ENCODE measurements at places on chromosomes 6 and 20.

GRCh38 chr6:155418017-155418761 lies 37.5 kb downstream of the NOX3 start:
- H3K27ac ChIP-seq = no peak overlapping the region
- no peaks in the 10 kb centered on the region for H3K4me1 ChIP-seq
- DNase-seq = no peak
- no peaks in the 10 kb centered on the region for H3K27me3 ChIP-seq
- no peaks in the 10 kb centered on the region for H3K36me3 ChIP-seq

DNA sequence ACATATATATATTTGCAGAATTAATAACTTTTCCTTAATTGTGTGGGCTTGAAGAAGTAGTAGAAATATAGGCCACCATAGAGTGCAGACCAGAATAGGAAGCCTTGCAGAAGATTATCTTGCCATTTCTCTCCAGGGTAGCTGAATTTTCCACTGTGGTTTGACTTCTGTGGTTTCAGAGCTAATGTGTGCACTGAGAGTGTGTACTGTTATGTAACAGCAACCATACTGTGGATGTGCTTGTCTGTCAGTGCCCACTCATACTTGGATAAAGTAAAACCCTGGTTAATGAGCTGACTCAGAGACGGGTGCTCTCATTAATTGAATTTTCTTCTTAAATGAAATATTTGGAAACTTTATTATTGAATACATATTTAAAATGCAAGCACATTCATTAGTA lies 57.2 kb downstream of the CEP43 start:
- H3K36me3 ChIP-seq = no peaks in the 10 kb centered on the region
- H3K4me3 ChIP-seq = no peak overlapping the region
- H3K27ac ChIP-seq = no peak overlapping the region
- H3K4me1 ChIP-seq = no peaks in the 10 kb centered on the region

DNA sequence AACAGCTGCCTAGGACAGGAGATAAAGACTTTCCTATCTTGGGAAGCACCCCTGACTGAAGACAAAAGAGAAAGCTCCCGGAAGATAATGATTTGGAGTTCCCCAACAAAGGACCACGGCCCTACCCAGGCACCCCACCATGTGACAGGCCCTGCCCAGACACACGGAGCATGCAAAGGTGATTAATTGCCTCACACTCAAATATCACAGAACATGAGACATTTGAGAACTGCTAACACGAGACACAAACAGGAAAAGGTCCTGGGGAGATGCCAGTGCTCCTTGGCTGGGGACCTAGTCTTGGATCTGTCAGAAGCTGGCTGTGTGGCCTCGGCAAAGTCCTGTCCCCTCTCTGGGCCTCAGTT lies 82.5 kb upstream of the PTPN1 start:
- no peaks in the 10 kb centered on the region for H3K36me3 ChIP-seq
- H3K4me1 ChIP-seq = peaks cover 9% of the 10 kb centered on the region
- no peak overlapping the region for H3K27ac ChIP-seq
- DNase-seq = no peak
- no peak overlapping the region for H3K4me3 ChIP-seq
- no peaks in the 10 kb centered on the region for H3K27me3 ChIP-seq

DNA sequence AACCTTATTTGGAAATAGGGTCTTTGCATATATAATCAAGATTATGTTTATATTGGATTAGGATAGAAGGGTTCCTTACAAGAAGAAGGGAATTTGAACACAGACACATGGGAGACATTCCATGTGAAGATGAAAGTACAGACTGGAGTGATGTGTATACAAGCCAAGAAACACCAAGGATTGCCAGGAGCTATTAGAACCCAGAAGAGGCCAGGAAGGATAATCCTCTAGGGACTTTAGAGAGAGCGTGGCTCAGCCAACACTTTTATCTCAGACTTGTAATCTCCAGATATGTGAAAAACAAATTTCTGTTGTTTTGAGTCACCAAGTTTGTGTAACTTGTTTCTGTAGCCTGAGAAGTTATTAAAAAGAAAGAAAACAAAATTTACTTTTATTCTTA lies 1173.9 kb upstream of the CITED2 start:
- no peaks in the 10 kb centered on the region for H3K27me3 ChIP-seq
- DNase-seq = no peak
- no peak overlapping the region for H3K27ac ChIP-seq
- H3K4me3 ChIP-seq = no peak overlapping the region

DNA sequence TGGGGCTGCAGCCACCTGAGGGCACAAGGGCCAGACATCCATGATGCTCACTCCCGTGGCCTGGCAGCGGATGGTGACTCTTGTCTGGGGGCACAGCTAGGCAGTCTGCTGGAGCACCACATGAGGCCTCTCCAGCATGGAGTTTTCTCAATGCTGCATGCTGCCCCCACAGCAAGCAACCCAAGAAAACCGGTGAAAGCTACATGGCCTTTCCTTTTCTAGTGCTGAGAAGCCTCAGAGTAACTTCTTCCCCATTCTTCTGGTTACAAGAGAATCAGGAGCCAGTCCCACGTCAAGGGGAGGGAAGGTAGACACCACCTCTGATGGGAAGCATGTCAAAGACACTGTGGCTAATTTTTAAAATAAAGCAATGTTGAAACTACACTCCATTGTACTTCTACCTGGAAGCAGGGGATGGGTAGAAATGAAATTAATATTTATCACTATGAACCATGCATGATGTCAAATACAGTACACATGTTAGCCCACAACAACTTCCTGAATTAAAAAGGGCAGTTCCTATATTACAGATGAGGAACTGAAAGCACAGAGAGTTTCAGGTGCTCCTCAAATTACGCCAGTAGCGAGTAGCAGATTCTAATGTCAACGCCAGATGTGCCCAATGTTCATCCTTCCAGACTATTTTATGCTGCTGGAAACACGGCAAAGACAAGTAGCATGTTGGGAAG lies 101.5 kb downstream of the LAMP5 start:
- no peak overlapping the region for H3K27ac ChIP-seq
- H3K4me3 ChIP-seq = no peak overlapping the region
- H3K36me3 ChIP-seq = no peaks in the 10 kb centered on the region
- H3K4me1 ChIP-seq = 0 out of 2 replicates have a peak, but pooled peaks cover 2% of the 10 kb centered on the region
- no peak for DNase-seq

- H3K27ac ChIP-seq = no peak overlapping the region
- no peaks in the 10 kb centered on the region for H3K36me3 ChIP-seq
- no peak overlapping the region for H3K4me3 ChIP-seq
Observed at GRCh38 chr6:165986311-165986913, 181.2 kb downstream of the TBXT start.

- no peak overlapping the region for H3K4me3 ChIP-seq
- peak overlapping the region; percentile 62 for H3K27ac ChIP-seq
- peaks cover 10% of the 10 kb centered on the region for H3K4me1 ChIP-seq
- no peaks in the 10 kb centered on the region for H3K36me3 ChIP-seq
- H3K27me3 ChIP-seq = no peaks in the 10 kb centered on the region
- no peak for DNase-seq
Observed at GRCh38 chr6:124466949-124467348, 495.3 kb upstream of the RNF217 start.

DNA sequence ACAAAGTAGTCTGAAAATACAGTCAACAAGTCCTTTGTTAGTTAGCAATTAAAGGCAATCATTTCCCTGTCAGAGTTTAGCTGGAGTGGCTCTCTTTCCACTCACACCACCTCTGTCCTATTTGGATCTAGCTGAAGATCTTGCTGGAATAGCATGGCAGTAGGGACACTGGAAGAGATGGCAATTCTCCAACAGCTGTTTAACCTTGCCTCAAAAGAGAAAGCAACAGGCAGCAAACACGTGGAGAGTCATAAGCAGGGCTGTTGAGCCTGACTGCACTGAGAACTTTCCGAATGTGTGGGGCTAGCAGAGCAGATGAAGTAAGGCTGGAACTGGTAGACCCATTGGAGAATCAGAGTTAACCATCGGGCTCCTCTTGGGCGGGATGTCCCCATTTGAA lies 38.0 kb upstream of the PRSS35 start:
- H3K27ac ChIP-seq = no peak overlapping the region
- H3K36me3 ChIP-seq = no peaks in the 10 kb centered on the region
- DNase-seq = no peak
- no peak overlapping the region for H3K4me3 ChIP-seq
- H3K4me1 ChIP-seq = no peaks in the 10 kb centered on the region

DNA sequence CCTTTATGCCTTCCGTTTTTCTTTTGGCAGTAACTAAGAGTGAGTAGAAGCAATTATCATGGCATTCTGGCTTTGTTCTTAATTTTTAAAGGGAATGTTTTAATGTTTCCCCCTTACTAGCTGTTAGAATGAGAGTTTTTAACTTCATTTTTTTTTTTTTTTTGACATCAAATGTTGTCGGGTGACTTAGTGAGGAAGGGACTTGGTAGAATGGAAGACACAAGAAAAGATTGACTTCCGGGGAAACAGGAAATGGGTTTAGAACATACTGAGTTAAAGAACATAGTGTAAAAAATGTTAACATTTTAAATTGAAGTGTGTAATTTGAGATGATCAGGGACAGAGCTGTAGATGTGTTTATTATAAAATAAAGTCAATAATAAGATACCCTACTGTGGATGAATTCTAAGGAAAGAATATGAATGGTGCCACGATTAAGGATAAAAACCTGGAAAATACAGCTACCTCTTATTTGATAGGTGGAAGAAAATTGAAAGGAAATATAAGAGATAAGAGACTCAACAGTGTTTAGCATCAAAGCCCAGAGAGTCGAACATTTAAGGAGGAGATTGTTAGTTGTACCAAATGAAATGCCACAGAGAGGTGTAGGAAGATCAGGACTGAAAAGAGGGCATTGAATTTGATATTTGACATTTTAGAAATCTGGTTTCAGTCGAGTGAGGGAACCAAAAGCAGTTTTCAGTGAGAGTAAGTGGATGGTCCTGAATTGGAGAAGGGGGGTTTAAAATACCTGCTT lies 9.4 kb downstream of the HSF2 start:
- no peak overlapping the region for H3K4me3 ChIP-seq
- H3K27ac ChIP-seq = no peak overlapping the region
- peaks cover 6% of the 10 kb centered on the region for H3K36me3 ChIP-seq
- H3K4me1 ChIP-seq = no peaks in the 10 kb centered on the region

DNA sequence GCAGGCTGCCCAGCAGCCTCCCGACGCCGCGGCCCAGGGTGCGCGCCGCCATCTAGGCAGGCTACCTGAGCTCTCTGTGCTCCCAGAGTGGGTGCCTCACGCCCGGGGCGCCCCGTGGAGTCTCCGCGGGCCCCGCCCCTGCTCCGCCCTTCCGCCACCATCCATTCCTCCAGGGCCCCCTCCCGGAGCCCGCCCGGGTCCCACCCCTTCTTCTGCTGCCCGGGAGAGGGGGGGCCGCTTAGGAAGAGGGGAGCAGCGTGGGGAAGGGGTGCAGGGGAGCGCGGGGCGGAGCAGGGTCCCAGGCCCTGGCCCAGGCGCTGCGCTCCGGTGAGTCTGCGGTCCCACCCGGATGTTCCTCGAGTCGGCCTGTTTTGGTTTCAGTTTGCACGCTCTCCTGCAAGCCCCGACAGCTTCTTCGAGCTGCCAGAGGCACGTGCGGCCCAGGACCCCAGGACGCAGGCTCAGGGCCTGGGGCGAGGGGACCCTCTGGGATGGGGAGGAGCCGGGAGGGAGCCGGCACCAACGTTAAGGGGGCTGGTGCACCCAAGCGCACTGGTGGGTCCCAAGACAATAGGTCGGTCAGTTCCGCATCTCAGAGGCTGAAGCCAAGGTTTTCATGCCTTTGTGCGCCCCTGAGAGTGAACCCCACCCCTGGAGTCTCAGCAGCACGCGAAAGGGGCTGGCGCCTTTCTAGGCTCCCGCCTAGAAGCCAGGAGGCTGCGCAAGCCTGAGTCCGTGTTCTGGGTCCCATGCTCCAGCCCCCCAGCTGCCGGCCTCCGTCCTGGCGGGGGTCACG lies at the start of gene ACSS1:
ACSS1 (minus strand) TSS at position 89 of the 796 bp plus-strand sequence; CDS start at position 52, 37 bp downstream.
- no peaks in the 10 kb centered on the region for H3K36me3 ChIP-seq
- H3K4me1 ChIP-seq = peaks cover 33% of the 10 kb centered on the region
- H3K4me3 ChIP-seq = peak within 1 kb of the TSS; percentile 72
- no peak for DNase-seq
- no peaks in the 10 kb centered on the region for H3K27me3 ChIP-seq

- no peak for DNase-seq
- H3K36me3 ChIP-seq = no peaks in the 10 kb centered on the region
- no peak overlapping the region for H3K4me3 ChIP-seq
- peaks cover 35% of the 10 kb centered on the region for H3K4me1 ChIP-seq
- H3K27me3 ChIP-seq = no peaks in the 10 kb centered on the region
- no peak overlapping the region for H3K27ac ChIP-seq
Observed at GRCh38 chr20:33839591-33839990, 28.4 kb downstream of the CHMP4B start.

GRCh38 chr20:14866841-14867514 lies 529.6 kb upstream of the FLRT3 start:
- no peak overlapping the region for H3K4me3 ChIP-seq
- H3K27me3 ChIP-seq = no peaks in the 10 kb centered on the region
- no peak for DNase-seq
- no peak overlapping the region for H3K27ac ChIP-seq
- no peaks in the 10 kb centered on the region for H3K36me3 ChIP-seq
- no peaks in the 10 kb centered on the region for H3K4me1 ChIP-seq

- H3K36me3 ChIP-seq = no peaks in the 10 kb centered on the region
- no peak for DNase-seq
- no peaks in the 10 kb centered on the region for H3K27me3 ChIP-seq
- no peak overlapping the region for H3K4me3 ChIP-seq
Observed at GRCh38 chr20:3733119-3733995, 872 bp downstream of the HSPA12B start.

DNA sequence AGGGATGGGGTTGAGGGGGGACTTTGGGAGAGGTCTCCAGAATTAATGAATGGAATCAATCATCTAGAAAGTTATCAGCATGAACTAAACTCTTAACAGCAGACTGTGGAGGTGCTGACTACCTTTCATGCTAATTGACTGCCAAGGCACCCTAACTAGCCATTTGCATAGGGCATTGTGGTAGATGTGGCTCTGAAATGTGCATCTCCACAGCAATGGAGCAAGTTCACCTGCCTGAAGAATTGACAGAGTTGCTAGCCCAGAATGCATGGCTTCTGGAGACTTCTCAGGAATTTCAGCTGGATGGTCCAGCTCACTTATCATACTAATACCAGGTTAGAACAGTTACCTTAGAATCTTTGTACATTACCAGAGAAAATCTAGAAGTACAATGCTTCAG lies 745.6 kb downstream of the KIF16B start:
- no peak for DNase-seq
- H3K4me3 ChIP-seq = no peak overlapping the region
- no peaks in the 10 kb centered on the region for H3K27me3 ChIP-seq
- no peak overlapping the region for H3K27ac ChIP-seq

- no peaks in the 10 kb centered on the region for H3K27me3 ChIP-seq
- H3K27ac ChIP-seq = peak overlapping the region; percentile 73
- no peak overlapping the region for H3K4me3 ChIP-seq
Observed at GRCh38 chr6:139752086-139752485, 377.6 kb upstream of the CITED2 start.

- no peaks in the 10 kb centered on the region for H3K36me3 ChIP-seq
- no peak for DNase-seq
- H3K4me3 ChIP-seq = no peak overlapping the region
- H3K27ac ChIP-seq = no peak overlapping the region
Observed at GRCh38 chr20:63167026-63167917, 48.7 kb downstream of the YTHDF1 start.

Data from Panc1 (cell line).